ENCODE measurements at places on chromosomes 16 and 17. TPM values are rescaled to one million over a fixed set of nuclear protein-coding genes. Genes with fewer than 3 reads are reported as not detected.

Gene CHST6
- total RNA-seq, result 0.41 TPM

Gene CYB5B
- total RNA-seq, result 49.3 TPM

Gene ASPHD1
- total RNA-seq, result 9.4 TPM

Gene GUCY2D
- total RNA-seq, result under 0.01 TPM

Gene ADGRG1
- 19.6 TPM for total RNA-seq

Gene CCL1
- total RNA-seq, result not detected

Gene CD79B
- under 0.01 TPM for total RNA-seq

Gene SLC16A13
- total RNA-seq, result 0.82 TPM

Gene EME1
- 1.2 TPM for total RNA-seq

Gene HSD11B2
- 0.41 TPM for total RNA-seq

Gene CORO6
- total RNA-seq, result 0.82 TPM

Gene CDT1
- 1.2 TPM for total RNA-seq

Gene CIITA
- total RNA-seq, result under 0.01 TPM

Gene GHDC
- total RNA-seq, result 6.9 TPM

Gene SF3B3
- total RNA-seq, result 71.3 TPM

Gene FBRS
- 8.2 TPM for total RNA-seq

Gene PRCD
- total RNA-seq, result 2.4 TPM

Gene SLC16A11
- total RNA-seq, result not detected

Gene ZNF469
- 0.41 TPM for total RNA-seq

Gene TEKT1
- 0.41 TPM for total RNA-seq

Gene WFDC1
- total RNA-seq, result 0.82 TPM

Gene FAM83G
- total RNA-seq, result 0.41 TPM

All from frontal cortex (tissue), 4 donors.